HFFc6 (cell line): ENCODE measurements at places on chromosomes 6 and 20. TPM values are rescaled to one million over a fixed set of nuclear protein-coding genes. Genes with fewer than 3 reads are reported as not detected.

The PRDM1 gene
- 8.6 to 10.8 TPM (median 9.6 TPM) in 3 replicates for total RNA-seq

The TAB2 gene
- total RNA-seq, result 34.6 to 43.8 TPM (median 40.6 TPM) in 3 replicates

The RSPO4 gene
- not detected in 3 replicates for total RNA-seq

The NOTCH4 gene
- 0.42 to 0.68 TPM (median 0.49 TPM) in 3 replicates for total RNA-seq

The EPPIN gene
- total RNA-seq, result not detected in 3 replicates

The PLG gene
- not detected in 3 replicates for total RNA-seq

The APCDD1L gene
- total RNA-seq, result 13.5 to 37.0 TPM (median 22.7 TPM) in 3 replicates

The COL21A1 gene
- total RNA-seq, result not detected in 3 replicates

The HS3ST5 gene
- total RNA-seq, result not detected in 2 replicates

The LTA gene
- total RNA-seq, result 0.24 TPM in 1 of 3 replicates, not detected in the others

The POU5F1 gene
- total RNA-seq, result 0.17 and 0.42 TPM in 2 replicates

The SIRPD gene
- total RNA-seq, result not detected in 3 replicates

The AVP gene
- total RNA-seq, result not detected in 3 replicates
